ENCODE measurements at places on chromosomes 12 and 14. TPM values are rescaled to one million over a fixed set of nuclear protein-coding genes. Genes with fewer than 3 reads are reported as not detected.

DNA sequence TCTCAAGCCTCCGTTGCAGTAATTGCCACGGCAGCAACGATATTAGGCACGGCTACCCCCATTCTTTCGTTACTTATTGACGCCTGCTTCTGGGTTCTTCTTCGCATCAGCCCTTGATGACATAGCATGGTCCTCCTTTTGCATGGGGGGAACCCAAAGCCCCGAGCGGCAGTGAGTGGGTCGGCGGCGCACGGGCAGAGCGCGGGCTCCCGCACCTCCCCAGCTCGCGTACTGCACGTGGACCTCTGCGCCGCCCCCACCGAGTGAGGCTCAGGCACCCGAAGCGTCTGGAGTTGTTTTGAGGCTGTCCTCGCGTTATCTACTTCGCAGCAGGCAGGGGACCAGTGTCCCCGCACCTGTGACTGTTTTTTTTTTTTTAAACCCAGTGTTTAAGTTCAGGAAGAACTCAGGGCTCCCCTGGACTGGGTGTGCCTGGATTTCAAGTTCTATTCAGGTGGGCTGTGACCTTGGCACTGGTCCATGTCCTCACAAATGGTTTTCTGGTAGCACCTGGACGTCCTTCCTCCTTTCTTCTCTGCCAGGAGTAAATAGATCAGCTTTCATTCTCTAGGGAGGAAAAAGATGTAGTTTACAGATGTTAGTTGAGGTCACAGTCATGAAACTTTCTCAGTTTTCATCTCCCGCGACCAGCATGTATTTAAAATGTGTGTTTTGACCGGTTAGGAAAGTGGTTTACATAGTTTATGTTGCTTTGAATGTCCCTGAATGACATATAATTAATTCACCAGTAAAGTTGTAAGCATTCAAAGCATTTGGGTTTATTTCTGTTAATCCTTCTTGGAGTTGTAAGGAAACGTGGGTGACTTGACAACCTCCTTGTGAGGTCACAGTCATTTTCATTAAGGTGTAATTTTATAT lies 1.4 kb upstream of the FOXN4 start:
- DNase-seq = no peak
- H3K4me3 ChIP-seq = peak overlapping the region; percentile 17
- no peaks in the 10 kb centered on the region for H3K36me3 ChIP-seq
- peak overlapping the region; percentile 46 for H3K27ac ChIP-seq
- H3K27me3 ChIP-seq = peaks cover 74% of the 10 kb centered on the region

DNA sequence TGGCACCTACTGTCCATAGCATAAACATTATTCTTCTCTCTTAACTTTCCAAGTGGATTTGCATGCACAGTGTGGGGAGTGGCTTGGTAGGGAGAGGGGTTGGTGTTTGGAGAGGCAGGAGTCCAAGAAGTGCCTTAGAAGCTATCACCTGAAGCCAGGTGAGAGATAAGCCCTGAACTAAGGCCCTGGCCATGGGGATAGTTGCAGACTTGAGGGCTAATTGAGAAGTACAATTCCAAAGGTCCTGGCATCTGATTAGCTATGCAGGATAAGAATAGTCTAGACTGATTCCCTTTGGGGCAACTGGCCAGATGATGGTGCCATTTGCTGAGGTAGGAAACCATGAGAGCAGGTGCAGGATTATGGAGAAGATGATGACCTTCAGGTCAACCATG lies 2.0 kb upstream of the PCK2 start:
- peak overlapping the region; percentile 76 for H3K27ac ChIP-seq
- peaks cover 17% of the 10 kb centered on the region for H3K36me3 ChIP-seq
- peaks cover 35% of the 10 kb centered on the region for H3K4me1 ChIP-seq
- no peak for DNase-seq
- no peak overlapping the region for H3K4me3 ChIP-seq

IL22 gene
- total RNA-seq = 0.42 TPM

GRCh38 chr12:12701457-12701856 lies 5.5 kb upstream of the GPR19 start:
- H3K36me3 ChIP-seq = no peaks in the 10 kb centered on the region
- H3K27me3 ChIP-seq = no peaks in the 10 kb centered on the region
- peaks cover 55% of the 10 kb centered on the region for H3K4me1 ChIP-seq
- no peak overlapping the region for H3K27ac ChIP-seq

PFKM gene
- 16.0 TPM for total RNA-seq

GRCh38 chr14:102215576-102216250 lies 76.0 kb downstream of the WDR20 start:
- no peak overlapping the region for H3K27ac ChIP-seq
- H3K4me1 ChIP-seq = peaks cover under 1% of the 10 kb centered on the region
- H3K27me3 ChIP-seq = no peaks in the 10 kb centered on the region
- H3K4me3 ChIP-seq = no peak overlapping the region
- no peak for DNase-seq
- H3K36me3 ChIP-seq = no peaks in the 10 kb centered on the region

DNA sequence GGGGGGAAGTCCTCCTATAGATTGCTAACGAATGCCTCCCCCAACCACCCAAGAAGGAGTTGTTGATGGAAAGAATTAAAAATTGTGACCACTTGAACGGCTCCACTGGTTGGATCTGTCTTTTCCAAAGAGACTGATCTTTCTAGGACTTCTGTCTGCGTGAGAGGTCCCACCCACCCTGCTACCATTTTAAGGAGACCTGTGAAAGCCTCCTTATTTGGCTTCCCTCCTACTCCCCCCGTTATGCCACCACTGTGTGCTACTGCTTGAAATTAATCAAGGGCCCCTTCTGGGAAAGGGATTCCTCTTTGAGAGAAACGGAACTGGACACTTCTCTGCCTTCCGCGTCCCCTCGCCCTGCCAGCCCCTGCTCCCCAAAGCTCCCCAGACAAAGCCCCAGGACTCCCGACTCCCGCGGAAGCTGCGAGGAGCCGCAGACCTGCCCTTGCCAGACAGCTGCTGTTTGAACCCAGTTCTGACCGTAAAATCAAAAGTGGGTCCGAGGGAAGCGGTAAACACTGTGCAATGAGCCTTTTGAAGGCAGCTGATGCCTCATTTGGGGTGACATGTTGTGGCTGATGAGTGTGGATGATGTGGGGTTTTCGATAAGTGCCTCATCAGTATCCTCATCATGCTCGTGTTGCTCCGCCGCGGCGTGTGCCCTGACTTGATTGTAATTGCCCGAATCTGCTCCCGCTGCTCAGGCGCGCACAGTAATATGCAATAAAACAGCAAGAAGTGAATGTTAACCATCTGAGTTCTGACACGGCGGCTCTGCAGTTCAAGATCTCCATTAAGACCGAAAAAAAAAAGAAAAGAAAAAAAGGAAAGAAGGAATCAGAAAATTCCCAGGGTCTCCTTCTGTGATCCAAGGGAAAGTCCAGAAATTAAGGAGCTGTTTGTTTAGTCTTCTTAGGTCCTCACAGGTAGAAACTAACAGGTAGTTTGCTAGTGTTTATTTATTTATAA lies 48.2 kb downstream of the MBIP start:
- H3K27ac ChIP-seq = no peak overlapping the region
- DNase-seq = no peak
- peak overlapping the region; percentile 63 for H3K4me3 ChIP-seq
- H3K4me1 ChIP-seq = peaks cover 11% of the 10 kb centered on the region
- no peaks in the 10 kb centered on the region for H3K36me3 ChIP-seq
- peaks cover 51% of the 10 kb centered on the region for H3K27me3 ChIP-seq

ZNF891 gene
- 3.1 TPM for total RNA-seq

OASL gene
- 34.2 TPM for total RNA-seq

- H3K4me3 ChIP-seq = no peak overlapping the region
- no peak for DNase-seq
- no peak overlapping the region for H3K27ac ChIP-seq
- H3K4me1 ChIP-seq = no peaks in the 10 kb centered on the region
- H3K36me3 ChIP-seq = no peaks in the 10 kb centered on the region
Measured at GRCh38 chr12:94712815-94713515, 62.6 kb upstream of the TMCC3 start.

DNA sequence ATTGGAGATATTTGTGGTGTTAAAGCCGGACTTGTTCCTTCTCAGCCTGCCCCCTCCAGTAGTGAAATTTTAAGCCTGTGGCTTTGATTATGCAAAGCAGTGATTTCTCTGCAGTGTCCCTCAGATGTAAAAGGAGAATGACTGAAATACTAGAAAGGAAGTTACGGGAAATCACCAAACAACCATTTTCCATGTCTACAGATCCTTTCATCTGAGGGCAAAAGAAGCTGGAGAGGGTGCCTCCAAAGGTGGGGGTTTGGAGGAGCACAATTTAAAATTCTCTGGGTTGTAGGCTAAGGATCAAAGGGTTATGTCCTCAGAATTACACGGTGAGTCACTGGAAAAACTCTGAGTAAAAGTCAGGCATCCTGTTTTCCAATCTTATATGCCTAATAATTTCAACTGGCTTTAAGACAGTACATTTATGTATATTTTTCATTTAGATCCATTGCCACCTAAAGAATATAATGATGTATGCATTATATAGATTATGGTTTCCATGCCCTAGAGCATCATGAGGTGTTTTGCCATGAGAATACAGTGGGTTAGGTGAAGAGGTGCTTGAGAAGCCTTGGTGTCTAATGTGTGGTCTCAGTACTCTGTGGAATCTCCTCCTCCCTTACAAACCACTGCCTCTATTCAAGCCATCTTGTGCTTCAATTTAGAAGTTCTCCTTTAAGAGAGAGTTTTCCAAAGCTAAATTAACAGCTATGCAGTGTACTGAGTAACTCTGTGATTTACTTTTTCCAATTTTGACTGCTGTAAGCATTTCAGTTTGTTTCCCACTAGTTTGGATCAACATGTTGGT lies 362.1 kb downstream of the RAD51B start:
- no peak for DNase-seq
- H3K27me3 ChIP-seq = no peaks in the 10 kb centered on the region
- no peak overlapping the region for H3K27ac ChIP-seq
- H3K4me3 ChIP-seq = no peak overlapping the region
